ENCODE measurements at places on chromosomes 1 and 21.
A peak's percentile ranks its signal among the peaks of the same experiment; 100 is the strongest.

GRCh38 chr1:155352631-155353030 lies 31.9 kb downstream of the RUSC1 start:
- DNase-seq, result no peak

GRCh38 chr21:14850394-14850793 lies 214.4 kb downstream of the NRIP1 start:
- no peak for DNase-seq

- peak; percentile 61 for DNase-seq
Observed at GRCh38 chr1:41404308-41404761, 43.1 kb downstream of the FOXO6 start.

GRCh38 chr1:22253012-22253790 lies 110.3 kb upstream of the WNT4 start:
- no peak for DNase-seq

DNA sequence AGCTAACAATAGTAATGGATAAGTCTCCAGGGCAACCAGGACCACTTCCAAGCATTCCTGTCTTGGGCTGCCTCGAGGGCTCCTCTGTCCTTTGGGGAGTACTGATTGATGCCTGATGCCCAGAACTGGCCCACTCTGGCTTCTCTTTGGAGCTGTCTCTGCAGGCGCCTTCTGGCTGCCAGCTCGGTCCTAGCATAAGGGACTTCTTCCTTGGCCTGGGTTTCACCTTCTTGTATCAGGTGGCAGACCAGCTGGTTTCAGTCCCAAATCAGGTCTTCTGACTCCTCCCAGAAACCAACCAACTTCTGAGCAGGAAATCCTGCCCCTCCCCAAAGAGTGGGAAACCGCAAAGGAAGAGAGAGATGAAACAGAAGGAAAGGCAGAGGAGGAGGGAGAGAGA lies 10.6 kb downstream of the G0S2 start:
- DNase-seq, result no peak
